ENCODE measurements at places on chromosomes 5 and 9. TPM values are rescaled to one million over a fixed set of nuclear protein-coding genes. Genes with fewer than 3 reads are reported as not detected.

GRCh38 chr5:180334176-180334575 lies 19.0 kb downstream of the GFPT2 start:
- DNase-seq, result no peak
- peaks cover 16% of the 10 kb centered on the region for H3K27me3 ChIP-seq
- H3K36me3 ChIP-seq, result no peaks in the 10 kb centered on the region
- H3K4me1 ChIP-seq, result no peaks in the 10 kb centered on the region
- no peak overlapping the region for H3K27ac ChIP-seq
- no peak overlapping the region for H3K4me3 ChIP-seq

DNA sequence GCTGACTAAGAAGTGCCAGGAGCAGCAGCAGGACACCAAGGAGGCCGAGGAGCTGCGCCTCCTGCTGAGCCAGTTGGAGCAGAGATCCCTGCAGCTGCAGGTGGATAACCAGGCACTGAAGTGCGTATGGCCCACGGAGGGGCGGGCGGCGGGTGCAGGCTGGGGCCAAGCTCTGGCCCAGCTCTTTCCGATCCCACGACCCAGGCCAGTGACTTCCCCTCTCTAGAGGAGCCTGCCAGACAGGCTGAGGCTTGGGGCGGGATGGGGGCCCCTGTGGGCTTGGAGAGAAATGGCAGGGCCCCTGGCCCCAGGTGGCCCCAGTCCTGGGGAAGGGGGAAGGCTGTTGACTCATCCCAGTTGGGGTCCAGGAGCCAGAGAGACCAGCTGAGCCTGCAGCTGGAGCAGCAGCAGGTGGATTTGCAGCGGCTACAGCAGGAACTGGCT lies 3.6 kb downstream of the PTRH1 start:
- no peak overlapping the region for H3K4me3 ChIP-seq
- no peak for DNase-seq
- peaks cover 2% of the 10 kb centered on the region for H3K36me3 ChIP-seq
- H3K4me1 ChIP-seq, result peaks cover 36% of the 10 kb centered on the region
- no peaks in the 10 kb centered on the region for H3K27me3 ChIP-seq
- H3K27ac ChIP-seq, result no peak overlapping the region

LYRM7 gene
- total RNA-seq, result 14.6 TPM

TSLP gene
- 0.99 TPM for total RNA-seq

GMCL2 gene
- total RNA-seq, result not detected

PCDHB6 gene
- not detected for total RNA-seq

PCDHB11 gene
- not detected for total RNA-seq

All from activated naive CD4-positive, alpha-beta T cell treated with anti-CD3 and anti-CD28 coated beads for 36 hours (primary cell).